ENCODE measurements at places on chromosomes 11 and 22.

DNA sequence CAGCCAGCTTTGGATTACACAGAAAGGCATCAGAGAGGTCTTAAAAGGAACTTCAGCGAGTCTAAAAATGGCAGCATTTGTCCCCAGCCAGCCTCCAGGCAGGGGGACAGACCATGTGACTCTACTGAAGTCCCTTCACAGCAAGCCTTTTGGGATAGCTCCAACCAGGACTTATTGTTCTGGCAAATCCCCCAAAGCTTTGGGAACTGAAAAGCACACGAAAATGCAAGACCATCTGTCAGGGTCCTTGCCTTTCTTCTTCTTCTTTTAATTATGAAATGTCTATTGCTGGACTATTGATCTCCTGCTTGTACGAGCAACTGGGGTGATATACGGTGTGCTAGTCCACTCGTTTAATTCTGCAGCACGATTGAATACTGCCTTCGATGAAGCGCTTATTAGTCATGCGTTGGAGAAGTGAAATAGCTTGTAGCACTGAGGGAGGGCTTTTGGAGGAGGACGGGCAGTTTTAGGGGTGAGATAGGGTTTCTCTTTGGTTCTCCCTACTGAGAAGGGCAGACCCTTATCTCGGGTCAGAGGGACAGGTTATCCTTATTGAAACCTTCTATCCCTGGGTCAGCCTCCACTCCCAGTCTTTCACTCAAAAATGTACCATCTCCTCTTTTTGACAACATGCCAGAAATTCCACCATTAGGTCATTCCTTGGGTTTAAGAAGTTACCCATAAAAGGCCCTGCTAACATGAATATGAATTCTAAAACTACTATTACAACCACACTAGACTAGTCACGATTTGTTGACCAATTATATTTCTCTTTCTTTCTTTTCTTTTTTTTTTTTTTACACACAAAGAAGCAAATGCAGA, 416.4 kb downstream of the MIAT start:
- DNase-seq, result no peak

DNA sequence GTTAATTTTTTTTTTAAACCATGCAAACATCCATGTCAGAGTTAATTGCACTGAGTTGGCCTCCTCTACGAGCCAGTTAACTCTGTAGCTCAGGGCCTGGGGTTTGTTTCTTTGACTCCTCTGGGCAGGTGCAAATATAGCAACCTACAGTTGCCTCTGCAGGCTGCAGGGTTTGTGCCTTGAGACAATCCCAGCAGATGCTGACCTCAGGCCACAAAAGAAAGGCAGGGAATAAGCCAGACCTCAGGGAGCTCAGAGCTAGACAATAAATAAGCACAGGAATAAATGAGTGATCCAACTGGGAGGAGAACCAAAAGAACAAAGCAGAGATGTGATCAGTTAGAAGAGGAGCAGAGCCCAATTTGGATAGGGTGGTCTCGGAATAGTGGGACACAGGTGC, 390.8 kb downstream of the SHANK2 start:
- no peak for DNase-seq

GRCh38 chr11:77775936-77776335, 44.6 kb downstream of the RSF1 start:
- no peak for DNase-seq

GRCh38 chr11:43035086-43035485, 276.7 kb upstream of the API5 start:
- DNase-seq, result no peak

- no peak for DNase-seq
Observed at GRCh38 chr11:33027233-33027632, 11.6 kb downstream of the DEPDC7 start.

DNA sequence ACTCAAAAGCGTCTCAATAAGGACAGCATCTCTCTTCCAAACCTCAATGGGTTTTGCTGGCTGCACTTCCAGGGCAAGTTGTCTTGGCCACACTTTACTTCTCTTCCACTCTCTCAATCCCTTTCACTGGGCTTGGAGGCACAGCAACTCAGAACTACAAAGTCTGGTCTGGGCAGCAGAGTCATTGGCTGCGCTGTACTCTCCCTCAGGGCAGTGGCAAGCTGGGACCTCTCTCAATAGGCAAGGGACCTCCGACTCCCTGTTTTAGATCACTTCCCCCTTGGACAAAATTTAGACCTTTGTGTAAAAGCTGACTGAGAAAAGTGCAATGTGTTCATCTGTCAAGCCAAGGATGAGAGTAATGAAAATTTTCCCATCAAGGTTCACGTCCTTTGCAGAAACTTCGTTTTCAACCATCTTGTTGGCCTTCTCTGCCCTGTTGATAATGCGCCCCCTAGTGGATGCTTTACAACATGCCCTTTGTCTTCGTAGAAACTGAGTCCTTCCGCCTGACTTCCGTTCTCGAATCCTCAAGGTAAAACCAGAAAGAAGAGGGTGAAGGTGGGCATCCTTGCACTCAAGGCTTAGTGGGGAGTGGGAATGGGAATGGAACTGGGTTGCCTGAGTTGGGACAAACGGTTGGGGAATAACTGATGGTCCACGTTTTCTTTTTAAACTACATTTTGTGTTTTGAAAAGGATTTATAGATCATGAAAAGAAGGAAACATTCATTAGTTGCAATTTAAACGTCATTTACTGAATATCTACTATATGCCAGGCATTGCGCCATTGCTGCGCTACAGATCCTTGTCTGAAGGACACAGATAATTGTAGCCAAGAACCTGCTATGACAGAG, 99.1 kb downstream of the CD44 start:
- peak; percentile 83 for DNase-seq

GRCh38 chr11:118608360-118609227, 1.2 kb downstream of the PHLDB1 start:
- DNase-seq, result peak; percentile 67

GRCh38 chr11:117910941-117911655, 18.1 kb downstream of the TMPRSS13 start:
- no peak for DNase-seq

DNA sequence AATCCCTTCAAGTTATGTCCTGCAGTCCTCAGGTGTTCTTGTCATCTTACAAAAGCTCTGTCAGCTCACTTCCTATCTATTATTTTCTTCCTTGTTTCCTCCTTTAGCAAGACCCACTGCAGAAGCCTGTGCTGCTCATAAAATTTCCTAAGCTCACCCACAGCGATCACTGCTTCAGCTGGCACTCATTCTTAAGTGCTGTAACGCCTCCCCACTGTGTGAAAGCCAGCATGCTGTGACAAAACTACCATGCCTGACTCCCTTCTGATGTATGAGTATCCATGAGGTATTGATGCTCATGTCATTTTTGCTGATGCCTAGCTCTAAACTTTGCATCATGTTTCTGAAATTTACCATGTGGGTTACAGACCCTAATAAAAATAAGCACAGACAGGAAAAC, 41.5 kb upstream of the CNTN5 start:
- no peak for DNase-seq

DNA sequence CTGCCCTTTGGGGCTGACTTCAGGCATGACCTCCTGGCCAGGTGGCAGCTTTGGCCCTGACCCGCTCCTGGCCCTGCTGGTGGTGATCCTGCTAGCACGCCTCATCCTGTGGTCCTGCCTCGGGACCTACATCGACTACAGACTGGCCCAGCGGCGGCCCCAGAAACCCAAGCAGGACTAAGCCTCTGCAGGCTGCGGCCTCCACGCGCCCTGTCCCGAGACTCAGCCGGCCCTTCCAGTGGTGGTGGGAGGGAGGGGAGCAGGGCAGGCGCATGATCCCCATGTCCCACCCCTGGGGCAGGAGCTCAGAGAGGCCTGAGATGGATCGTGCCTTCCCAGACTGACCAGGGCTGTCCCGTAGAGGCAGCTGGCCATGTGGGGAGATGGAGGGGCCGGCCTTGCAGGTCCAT, 2.1 kb downstream of the SMIM38 start:
- DNase-seq, result no peak

GRCh38 chr11:32231909-32232493, 141.1 kb downstream of the RCN1 start:
- DNase-seq, result peak; percentile 43

DNA sequence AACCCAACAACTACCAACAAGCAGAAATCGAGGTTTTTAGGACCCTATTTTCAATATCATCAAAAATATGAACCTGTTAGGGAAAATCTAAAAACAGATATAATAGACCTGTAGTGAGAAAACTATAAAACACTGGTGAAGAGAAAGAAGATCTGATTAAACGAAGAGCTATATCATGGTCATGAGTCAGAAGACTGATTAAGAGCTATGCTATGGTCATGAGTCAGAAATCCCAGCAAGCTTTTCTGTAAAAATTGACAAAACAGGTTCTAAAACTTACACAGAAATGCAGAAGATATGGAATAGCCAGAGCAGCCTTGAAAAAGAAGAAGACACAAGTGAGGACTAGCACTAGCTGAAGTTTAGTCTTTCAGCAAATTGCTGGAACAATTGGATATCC, 345.0 kb downstream of the TBC1D22A start:
- DNase-seq, result no peak

DNA sequence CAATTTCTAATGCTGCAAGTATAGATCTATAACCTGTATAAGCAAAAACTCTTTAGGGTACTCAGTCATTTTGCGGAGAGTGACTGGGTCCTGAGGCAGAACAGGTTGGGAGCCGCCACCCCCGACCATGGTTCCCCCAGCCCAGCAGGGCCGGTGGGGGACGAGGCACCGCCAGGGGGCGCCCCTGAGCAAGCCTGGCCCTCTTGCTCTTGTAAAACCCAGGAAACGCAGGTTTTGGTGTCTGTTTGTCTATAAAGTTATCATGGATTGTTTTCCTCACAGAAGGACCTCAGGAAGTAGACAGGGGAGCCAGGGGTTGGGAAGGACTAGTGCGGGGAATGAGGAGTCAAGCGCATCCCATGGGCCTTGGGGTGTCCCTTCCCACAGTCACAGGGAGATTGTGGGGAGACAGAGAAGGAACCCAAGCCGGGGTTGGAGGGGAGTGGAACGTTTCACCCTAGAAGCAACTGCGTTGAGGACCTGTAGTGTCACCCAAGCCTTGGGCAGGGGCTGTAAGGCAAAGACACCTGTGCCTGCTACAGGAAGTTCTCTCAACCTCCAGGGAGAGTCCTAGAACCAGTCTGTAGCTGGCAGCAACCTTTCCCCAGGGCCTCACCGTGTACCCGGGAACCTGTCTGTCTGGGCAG, 26.4 kb downstream of the KCTD17 start:
- peak; percentile 91 for DNase-seq

DNA sequence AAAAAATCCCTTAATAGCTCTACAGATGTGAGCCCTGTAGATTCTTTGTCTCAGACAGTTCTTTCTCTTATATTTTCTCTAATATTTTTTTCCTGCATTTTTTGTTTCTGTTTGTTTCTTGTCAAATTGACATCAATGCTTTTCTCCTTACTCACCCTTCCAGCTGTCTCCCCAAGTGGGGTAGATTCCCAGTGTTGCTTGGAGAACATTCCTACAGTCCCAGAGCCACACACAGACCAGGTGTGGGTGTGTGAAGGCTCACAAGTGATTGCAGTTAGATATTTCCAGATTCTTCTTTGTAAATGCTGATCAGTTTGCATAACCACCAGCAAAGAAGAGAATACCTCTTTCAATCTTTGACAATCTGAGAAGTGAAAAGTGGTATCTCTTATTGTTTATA, 7.5 kb downstream of the VPS51 start:
- DNase-seq, result no peak

DNA sequence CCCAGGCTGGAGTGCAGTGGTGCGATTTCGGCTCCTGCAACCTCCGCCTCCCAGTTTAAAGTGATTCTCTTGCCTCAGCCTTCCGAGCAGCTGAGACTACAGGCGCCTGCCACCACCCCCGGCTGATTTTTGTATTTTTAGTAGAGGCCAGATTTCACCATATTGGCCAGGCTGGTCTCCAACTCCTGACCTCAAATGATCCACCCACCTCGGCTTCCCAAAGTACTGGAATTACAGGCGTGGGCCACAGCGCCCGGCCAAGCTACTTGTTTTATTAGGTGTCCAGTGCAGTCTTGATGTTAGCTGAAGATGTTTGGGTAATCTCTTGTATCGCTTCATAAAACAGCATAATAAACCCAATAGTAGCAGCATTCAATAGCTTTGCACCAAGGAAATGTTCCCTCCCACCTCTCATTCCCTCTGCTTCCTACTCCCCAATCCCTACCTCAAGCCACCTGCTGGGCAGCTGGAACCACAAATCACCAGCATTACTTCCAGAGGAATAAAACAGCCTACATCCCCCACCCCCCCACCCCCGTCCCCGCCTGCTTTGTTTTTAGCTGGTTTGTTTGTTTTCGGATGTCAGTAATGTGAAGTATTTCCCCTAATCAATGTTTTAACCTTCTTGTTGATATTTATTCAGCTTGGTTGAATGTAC, 11.0 kb upstream of the GRIK4 start:
- DNase-seq, result no peak

- no peak for DNase-seq
Observed at GRCh38 chr11:112320668-112321067, 60.0 kb upstream of the PLET1 start.

- no peak for DNase-seq
Observed at GRCh38 chr22:37499027-37499707, 13.0 kb upstream of the MFNG start.

DNA sequence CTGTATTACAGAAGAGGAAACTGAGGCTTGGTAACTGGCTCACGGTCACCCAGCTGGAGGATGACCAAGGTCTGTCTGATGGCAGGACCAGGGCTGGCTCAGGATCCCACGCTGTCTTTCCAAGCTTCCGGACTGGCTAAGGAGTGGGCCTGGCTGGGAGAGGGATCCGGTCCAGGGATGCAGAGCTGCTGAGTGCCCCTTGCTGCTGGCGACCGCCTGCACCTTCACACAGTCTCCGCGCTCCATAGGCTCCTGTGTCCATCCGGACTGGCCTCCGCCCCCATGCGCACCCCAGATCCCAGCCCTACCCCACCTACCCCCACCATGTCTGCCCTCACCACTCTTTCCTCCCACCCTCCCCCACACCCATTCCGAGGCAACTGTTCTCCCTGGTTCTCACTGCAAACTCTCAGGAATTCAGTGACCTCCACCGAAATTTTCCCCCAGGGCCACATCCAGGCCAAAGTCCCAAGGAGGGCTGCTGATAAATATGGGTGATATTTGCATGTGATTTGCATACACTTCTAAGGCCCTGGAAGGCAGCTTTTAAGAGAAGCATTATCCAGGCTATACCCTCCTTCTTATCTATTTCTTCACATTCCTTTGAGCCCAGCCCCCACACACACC, 48.5 kb upstream of the SLC35C1 start:
- no peak for DNase-seq

Data from activated CD4-positive, alpha-beta T cell treated with anti-CD3 and anti-CD28 coated beads, Interleukin-2, Interleukin-6, amounts not matched to agents 100 ng/mL and 50 ng/mL, durations not matched to agents 16 hours and 8 hours (primary cell).